Stimulated activated CD4-positive, alpha-beta T cell treated with anti-CD3 and anti-CD28 coated beads, Interleukin-2, amount 100 ng/mL, for 4 hours (primary cell): ENCODE measurements at places on chromosomes 13 and 19.

DNA sequence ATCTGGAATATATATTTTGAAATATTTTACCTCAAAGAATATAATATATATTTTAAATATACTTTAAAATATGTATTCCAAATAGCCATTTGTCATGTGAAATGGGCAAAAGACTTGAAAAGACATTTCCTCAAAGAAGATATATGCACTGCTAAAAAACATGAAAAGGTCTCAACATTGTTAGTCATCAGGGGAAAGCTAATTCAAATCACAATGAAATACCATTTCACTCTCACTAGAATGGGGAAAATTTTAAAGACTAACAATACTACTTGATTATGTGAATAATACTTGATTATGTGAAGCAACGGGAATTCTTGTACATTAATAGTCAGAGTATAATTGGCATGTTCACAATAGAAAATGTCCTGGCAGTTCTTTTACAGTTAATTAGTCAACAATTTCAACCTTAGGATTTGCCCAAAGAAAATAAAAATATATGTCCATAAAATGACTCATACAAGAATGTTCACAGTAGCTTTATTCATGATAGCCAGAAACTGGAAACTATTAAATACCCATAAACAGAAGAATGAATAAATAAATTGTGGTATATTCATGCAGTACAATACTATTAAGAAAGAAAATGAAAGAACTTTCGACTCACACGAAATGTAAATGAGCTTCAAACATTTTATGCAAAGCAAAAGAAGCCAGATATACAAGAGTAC, 6.8 kb upstream of the KBTBD6 start:
- no peak for DNase-seq

DNA sequence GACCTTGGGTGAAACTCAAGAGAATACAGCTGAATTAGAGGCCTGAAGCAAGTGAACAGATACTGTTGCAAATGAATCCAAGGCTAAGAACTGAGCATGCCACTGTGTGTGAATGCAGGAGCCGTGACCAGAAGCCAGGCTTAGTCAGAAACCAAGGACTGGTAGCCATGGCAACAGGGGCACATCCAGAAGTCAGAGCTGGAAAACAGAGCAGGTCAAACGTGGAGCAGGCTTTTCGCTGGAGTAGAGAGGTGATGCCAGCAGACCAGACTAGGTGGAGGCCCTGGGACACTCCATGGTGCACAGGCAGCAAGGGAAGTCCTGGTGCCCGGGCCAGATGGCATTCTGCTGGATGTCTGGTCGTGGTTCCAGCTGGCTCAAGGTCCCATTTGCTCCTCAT, 564.1 kb downstream of the PCDH9 start:
- no peak for DNase-seq

GRCh38 chr13:112583592-112584277, 4.2 kb downstream of the TUBGCP3 start:
- no peak for DNase-seq

GRCh38 chr19:30719999-30720345, 347.8 kb downstream of the ZNF536 start:
- no peak for DNase-seq
